Lower lobe of right lung (tissue), 2 donors: ENCODE measurements at places on chromosomes 5 and 9. TPM values are rescaled to one million over a fixed set of nuclear protein-coding genes. Genes with fewer than 3 reads are reported as not detected.

- no peak overlapping the region for H3K27ac ChIP-seq
- DNase-seq = no peak
- no peaks in the 10 kb centered on the region for H3K36me3 ChIP-seq
- no peaks in the 10 kb centered on the region for H3K27me3 ChIP-seq
- no peaks in the 10 kb centered on the region for H3K4me1 ChIP-seq
Measured at GRCh38 chr9:111179577-111179976, 141.3 kb upstream of the LPAR1 start.

DNA sequence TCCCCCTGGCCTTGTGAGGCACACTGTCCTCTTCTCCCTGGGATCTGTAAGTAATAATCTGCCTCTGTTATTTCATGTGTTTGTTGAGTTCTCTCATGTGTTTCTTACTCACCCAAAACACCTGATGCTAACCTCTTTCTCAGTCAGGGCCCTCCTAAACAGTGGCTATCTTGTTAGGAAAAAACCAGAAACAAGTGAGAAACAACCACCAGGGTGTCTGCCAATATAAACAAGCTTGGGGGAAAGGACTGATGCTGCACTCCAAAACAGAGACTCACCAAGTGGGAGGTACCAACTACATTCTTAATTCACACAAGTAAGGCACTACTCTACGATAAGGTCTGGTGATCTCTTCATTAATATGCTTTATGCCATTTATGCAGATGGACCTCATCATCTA is 564.4 kb downstream of the SEMA5A start:
- H3K4me3 ChIP-seq = no peak overlapping the region
- no peaks in the 10 kb centered on the region for H3K27me3 ChIP-seq
- DNase-seq = no peak
- H3K36me3 ChIP-seq = no peaks in the 10 kb centered on the region
- no peaks in the 10 kb centered on the region for H3K4me1 ChIP-seq

DNA sequence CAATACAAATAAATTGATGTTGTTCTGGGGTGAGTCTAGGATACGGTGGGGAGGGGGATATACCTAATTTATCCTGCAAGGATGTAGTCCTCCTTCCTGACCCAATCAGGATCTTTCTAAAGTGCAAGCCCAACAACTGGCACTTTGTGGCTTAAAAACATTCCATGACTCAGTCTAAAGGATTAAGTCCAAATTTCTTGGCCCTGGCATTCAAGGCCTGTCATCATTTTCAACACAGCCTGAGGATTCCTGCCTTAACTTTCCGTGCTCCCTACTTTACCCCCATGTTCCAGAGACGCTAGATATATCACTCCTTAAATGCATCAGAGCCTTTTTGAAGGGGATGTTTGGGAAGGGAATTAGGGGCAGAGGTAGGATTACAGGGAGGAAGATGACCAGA is 1.0 kb downstream of the FAM221B start:
- no peak overlapping the region for H3K27ac ChIP-seq
- H3K36me3 ChIP-seq = no peaks in the 10 kb centered on the region
- H3K4me3 ChIP-seq = no peak overlapping the region
- no peak for DNase-seq
- H3K27me3 ChIP-seq = no peaks in the 10 kb centered on the region

GRCh38 chr5:59123595-59124561 is 541.0 kb downstream of the RAB3C start:
- H3K4me3 ChIP-seq = no peak overlapping the region
- H3K27ac ChIP-seq = peak overlapping the region; percentile 83
- H3K4me1 ChIP-seq = peaks cover 41% of the 10 kb centered on the region
- no peaks in the 10 kb centered on the region for H3K36me3 ChIP-seq

GRCh38 chr5:9156282-9156681 is 389.6 kb downstream of the SEMA5A start:
- H3K4me1 ChIP-seq = no peaks in the 10 kb centered on the region
- no peak overlapping the region for H3K27ac ChIP-seq
- DNase-seq = no peak
- no peaks in the 10 kb centered on the region for H3K27me3 ChIP-seq

- H3K27me3 ChIP-seq = no peaks in the 10 kb centered on the region
- H3K27ac ChIP-seq = no peak overlapping the region
- no peaks in the 10 kb centered on the region for H3K4me1 ChIP-seq
- H3K36me3 ChIP-seq = no peaks in the 10 kb centered on the region
Measured at GRCh38 chr5:108141676-108142075, 240.2 kb downstream of the FBXL17 start.

- peak; percentile 90 for DNase-seq
- H3K4me3 ChIP-seq = no peak overlapping the region
- no peaks in the 10 kb centered on the region for H3K36me3 ChIP-seq
- H3K27me3 ChIP-seq = no peaks in the 10 kb centered on the region
Measured at GRCh38 chr5:160287378-160288051, 24.8 kb downstream of the CCNJL start.

DNA sequence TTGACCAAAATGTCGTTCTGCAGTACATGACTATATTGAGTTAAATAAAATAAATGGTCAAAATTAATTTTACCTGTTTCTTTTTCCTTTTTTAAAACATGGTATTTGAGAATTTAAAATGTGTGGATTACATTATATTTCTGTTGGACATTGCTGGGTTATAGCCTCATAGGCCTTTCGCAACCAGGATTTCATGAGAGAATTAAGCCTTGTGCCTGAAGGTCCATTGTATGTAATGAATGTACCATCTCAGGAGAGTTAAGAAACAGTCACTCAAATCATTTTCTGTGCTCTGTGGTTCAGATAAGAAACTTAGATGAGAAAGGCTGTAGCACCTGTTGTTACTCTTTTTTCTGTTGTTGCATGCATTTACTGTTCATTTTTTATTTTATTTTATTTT is 103.5 kb downstream of the ANGPTL2 start:
- no peaks in the 10 kb centered on the region for H3K27me3 ChIP-seq
- peaks cover 4% of the 10 kb centered on the region for H3K4me1 ChIP-seq
- no peak overlapping the region for H3K4me3 ChIP-seq
- no peak overlapping the region for H3K27ac ChIP-seq

GRCh38 chr5:154762261-154762660 is 7.1 kb downstream of the LARP1 start:
- H3K27me3 ChIP-seq = no peaks in the 10 kb centered on the region
- H3K4me3 ChIP-seq = no peak overlapping the region
- DNase-seq = no peak
- H3K4me1 ChIP-seq = peaks cover 77% of the 10 kb centered on the region
- H3K36me3 ChIP-seq = no peaks in the 10 kb centered on the region

- H3K27me3 ChIP-seq = no peaks in the 10 kb centered on the region
- no peaks in the 10 kb centered on the region for H3K4me1 ChIP-seq
- H3K4me3 ChIP-seq = no peak overlapping the region
- H3K36me3 ChIP-seq = no peaks in the 10 kb centered on the region
Measured at GRCh38 chr5:135319928-135320606, 79.0 kb downstream of the MACROH2A1 start.

- H3K27ac ChIP-seq = no peak overlapping the region
- H3K27me3 ChIP-seq = no peaks in the 10 kb centered on the region
- peaks cover 60% of the 10 kb centered on the region for H3K4me1 ChIP-seq
- H3K36me3 ChIP-seq = peaks cover 8% of the 10 kb centered on the region
Measured at GRCh38 chr5:36885566-36886485, 9.3 kb downstream of the NIPBL start.

DNA sequence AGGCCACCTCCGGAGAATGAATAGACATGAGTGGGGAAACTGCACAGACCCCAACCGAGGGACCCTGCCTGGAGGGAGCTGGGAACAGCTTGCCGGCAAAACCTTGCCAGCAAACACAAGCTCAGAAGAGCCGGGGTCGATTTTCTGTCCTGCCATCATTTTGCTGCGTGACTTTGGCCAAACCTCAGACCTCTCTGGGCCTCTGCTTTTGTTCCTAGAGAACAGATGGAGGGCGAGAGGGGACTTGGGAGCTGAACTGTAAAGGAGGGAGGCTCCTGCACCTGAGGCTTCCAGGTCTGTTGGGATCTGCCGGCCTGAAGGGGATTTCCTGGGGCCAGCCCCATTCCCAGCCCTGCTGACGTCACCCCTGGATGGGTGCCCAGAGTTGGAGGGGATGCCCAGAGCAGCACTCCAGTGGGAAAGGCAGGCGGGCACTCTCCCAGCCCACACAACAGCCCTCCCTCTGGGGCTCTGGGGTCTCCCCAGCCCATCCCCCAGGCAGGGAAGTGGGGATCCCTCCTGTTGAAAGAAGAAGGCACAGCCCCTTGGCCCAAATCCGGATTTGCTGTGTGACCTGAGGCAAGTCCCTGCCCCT is 40.4 kb upstream of the SYNPO start:
- no peaks in the 10 kb centered on the region for H3K36me3 ChIP-seq
- peaks cover 40% of the 10 kb centered on the region for H3K4me1 ChIP-seq
- H3K27me3 ChIP-seq = no peaks in the 10 kb centered on the region
- DNase-seq = peak; percentile 83
- peak overlapping the region; percentile 38 for H3K27ac ChIP-seq

DNA sequence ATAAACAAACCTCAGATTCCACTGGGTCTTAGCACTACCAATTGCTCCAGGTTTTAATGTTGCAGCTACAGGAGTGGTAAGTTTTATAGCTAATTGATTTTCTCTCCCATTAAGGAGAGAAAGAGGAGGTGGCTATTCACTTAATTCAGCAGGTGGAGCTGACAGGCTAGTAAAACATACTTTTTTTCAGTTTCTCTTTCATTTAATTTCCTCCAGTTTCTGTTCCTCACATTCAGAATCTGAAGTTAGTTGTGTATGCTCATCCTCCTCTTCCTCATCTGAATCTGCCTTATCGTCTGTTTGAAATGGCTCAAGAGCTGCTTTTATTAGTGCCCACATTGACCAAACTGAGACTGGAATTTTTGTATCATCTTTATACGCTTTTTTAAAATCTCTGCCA is 98.0 kb downstream of the PLPPR1 start:
- H3K4me3 ChIP-seq = no peak overlapping the region
- H3K36me3 ChIP-seq = no peaks in the 10 kb centered on the region
- H3K4me1 ChIP-seq = no peaks in the 10 kb centered on the region
- H3K27ac ChIP-seq = no peak overlapping the region

- no peak for DNase-seq
- H3K27me3 ChIP-seq = no peaks in the 10 kb centered on the region
- H3K36me3 ChIP-seq = no peaks in the 10 kb centered on the region
- no peak overlapping the region for H3K4me3 ChIP-seq
Measured at GRCh38 chr5:10702911-10703491, 58.0 kb downstream of the DAP start.

GRCh38 chr5:177195307-177195952 is 61.9 kb downstream of the NSD1 start:
- no peaks in the 10 kb centered on the region for H3K4me1 ChIP-seq
- no peak overlapping the region for H3K4me3 ChIP-seq
- no peak overlapping the region for H3K27ac ChIP-seq
- no peak for DNase-seq
- H3K36me3 ChIP-seq = peaks cover 86% of the 10 kb centered on the region

Gene AP3B1
- 40.0 TPM for total RNA-seq

Gene PCSK5
- 18.1 TPM for total RNA-seq
